ENCODE measurements at places on chromosomes 7 and 10.

DNA sequence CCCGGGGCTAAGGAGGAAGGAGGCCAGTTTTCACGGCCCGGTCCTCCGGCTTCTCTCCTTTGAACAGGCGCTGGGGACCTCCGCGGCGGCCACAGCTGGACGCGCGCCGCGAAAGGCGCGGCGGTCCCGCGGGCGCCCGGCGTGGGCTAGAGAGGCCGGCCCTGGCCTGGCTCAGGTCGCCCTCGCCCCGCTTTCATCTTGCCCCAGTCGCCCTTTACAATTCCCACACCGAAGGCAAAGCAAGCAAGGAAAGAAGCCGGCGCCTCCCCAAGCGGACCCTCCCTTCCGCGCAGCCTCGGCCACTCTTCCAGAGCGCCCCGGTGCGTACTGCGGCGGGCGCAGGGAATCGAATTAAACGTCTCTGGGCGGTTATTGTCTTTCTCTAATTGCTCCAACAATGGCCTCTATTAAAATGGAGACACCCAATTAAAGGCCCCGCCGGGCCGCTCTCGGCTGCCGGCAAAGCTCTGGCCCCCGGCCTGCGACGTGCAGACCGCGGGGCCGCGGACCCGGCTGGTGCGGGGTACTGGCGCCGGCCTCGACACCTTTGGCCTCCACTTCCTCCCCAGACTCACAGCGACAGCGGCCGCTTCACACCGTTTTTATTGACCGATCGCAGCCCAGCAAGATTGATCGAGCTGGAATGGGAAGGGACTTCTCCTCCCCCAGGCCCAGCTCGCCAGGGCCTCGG, 4.5 kb upstream of the GATA3 start:
- no peak overlapping the region for H3K27ac ChIP-seq
- peaks cover 32% of the 10 kb centered on the region for H3K4me1 ChIP-seq
- peaks cover 5% of the 10 kb centered on the region for H3K36me3 ChIP-seq

DNA sequence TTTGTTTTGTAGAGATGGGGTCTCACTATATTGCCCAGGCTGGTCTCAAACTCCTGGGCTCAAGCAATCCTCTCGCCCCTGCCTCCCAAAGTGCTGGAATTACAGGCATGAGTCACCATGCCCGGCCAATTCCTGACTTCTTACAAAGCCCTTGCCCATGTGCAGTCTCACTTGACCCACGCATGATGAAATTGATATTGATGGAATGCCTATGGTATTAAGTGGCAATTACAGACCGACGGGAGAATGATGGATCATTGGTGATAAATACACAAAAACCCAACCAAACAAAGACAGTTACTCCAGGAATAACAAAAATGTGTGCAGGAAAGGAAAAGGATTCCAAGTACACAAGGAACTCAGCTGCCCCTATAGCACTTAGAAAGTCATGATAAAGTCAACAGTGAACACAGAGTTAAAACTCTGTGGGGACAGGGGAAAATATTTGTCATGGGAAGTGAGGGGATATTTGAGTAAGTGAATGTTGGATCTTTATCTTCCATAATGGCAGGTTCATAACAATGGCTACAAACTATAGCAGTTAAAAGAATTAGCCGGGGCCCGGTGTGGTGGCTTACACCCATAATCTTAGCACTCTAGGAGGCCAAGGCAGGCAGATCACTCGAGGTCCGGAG, 21.6 kb downstream of the HIP1 start:
- H3K4me1 ChIP-seq = peaks cover 40% of the 10 kb centered on the region
- H3K36me3 ChIP-seq = peaks cover 3% of the 10 kb centered on the region
- peak; percentile 27 for DNase-seq
- H3K4me3 ChIP-seq = no peak overlapping the region

GRCh38 chr7:95157381-95157780, 167.0 kb downstream of the PON1 start:
- no peaks in the 10 kb centered on the region for H3K4me1 ChIP-seq
- H3K27me3 ChIP-seq = no peaks in the 10 kb centered on the region
- no peaks in the 10 kb centered on the region for H3K36me3 ChIP-seq
- DNase-seq = no peak
- no peak overlapping the region for H3K4me3 ChIP-seq

DNA sequence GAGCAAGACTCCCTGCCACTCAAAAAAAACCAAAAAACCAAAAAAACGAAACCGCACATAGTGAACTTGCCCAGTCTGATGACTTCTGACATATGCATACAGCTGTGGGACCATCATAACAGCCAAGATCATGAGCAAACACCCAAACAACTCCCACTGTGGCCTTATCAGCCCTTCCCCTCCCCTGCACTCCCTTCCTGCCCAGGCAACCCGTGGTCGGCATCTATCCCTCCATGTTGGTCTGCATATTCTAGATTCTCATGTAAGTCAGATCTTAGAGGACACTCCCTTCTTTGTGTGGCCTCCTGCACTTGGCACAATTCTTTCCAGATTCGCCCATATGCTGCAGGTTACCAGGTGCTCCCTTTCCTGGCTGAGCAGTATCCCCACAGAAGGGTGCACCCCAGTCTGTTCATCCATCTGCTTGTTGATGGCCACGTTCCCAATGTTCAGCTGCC, 72.8 kb downstream of the GNA12 start:
- no peak overlapping the region for H3K27ac ChIP-seq
- H3K27me3 ChIP-seq = no peaks in the 10 kb centered on the region
- peaks cover 28% of the 10 kb centered on the region for H3K36me3 ChIP-seq
- DNase-seq = no peak
- no peak overlapping the region for H3K4me3 ChIP-seq
- H3K4me1 ChIP-seq = peaks cover 9% of the 10 kb centered on the region

DNA sequence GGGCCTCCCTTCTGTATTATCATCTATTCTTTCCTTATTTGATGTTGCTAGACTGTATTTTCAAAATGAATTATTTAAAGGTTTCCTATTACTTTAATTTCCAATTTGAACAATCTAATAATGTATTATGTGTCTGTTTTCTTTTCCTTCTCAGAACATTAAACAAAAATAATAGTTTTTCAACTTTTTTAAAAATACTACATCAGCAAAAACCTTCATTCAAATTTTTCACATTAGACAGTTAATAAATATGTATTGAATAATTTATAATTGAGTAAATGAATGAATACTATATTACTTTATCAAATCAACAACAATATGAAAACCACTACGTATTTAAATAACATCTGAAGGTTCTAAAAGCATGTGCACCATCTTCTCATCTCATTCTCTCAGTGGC, 644.1 kb upstream of the SEMA3D start:
- H3K4me3 ChIP-seq = no peak overlapping the region
- no peaks in the 10 kb centered on the region for H3K36me3 ChIP-seq
- no peak for DNase-seq
- H3K27me3 ChIP-seq = no peaks in the 10 kb centered on the region
- peaks cover 10% of the 10 kb centered on the region for H3K4me1 ChIP-seq

DNA sequence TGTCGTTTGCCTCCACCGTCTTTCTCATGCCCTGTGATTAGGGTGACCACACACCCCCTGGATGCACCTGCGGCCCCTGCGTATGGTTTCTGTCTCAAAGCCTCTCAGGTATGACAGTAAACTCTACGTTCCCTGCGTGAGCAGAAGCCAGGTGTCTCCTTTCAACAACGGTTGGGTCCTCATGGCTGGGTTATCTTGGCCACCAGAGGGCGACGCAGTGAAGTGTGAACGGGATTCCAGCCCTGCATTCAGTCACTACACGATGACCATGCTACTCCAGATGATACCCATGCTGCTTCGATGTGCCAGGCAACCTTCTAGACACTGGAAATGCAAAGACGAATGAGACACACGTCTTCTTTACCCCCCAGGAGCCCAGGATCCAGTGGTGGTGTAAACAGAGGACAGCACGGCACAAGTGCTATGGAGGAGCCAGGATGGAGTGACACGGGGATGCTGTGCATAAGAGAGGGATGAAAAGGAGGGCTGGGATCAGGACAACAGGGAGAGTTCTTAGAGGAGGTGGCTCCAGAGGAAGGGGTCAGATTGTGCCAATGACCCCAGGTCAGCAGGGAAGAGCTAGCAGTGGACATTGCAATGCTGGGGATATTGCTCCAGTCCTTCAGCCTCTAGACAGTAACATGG, 228.1 kb upstream of the PFKP start:
- DNase-seq = no peak
- H3K27ac ChIP-seq = no peak overlapping the region
- H3K4me1 ChIP-seq = peaks cover 28% of the 10 kb centered on the region

- no peaks in the 10 kb centered on the region for H3K36me3 ChIP-seq
- no peak overlapping the region for H3K27ac ChIP-seq
- DNase-seq = no peak
- H3K27me3 ChIP-seq = peaks cover 47% of the 10 kb centered on the region
- no peak overlapping the region for H3K4me3 ChIP-seq
- no peaks in the 10 kb centered on the region for H3K4me1 ChIP-seq
Observed at GRCh38 chr7:142808802-142809583, 38.2 kb downstream of the PRSS2 start.

GRCh38 chr10:530717-531116, 158.8 kb downstream of the DIP2C start:
- peaks cover 17% of the 10 kb centered on the region for H3K4me1 ChIP-seq
- peak; percentile 75 for DNase-seq
- H3K36me3 ChIP-seq = no peaks in the 10 kb centered on the region
- no peaks in the 10 kb centered on the region for H3K27me3 ChIP-seq
- H3K4me3 ChIP-seq = no peak overlapping the region

DNA sequence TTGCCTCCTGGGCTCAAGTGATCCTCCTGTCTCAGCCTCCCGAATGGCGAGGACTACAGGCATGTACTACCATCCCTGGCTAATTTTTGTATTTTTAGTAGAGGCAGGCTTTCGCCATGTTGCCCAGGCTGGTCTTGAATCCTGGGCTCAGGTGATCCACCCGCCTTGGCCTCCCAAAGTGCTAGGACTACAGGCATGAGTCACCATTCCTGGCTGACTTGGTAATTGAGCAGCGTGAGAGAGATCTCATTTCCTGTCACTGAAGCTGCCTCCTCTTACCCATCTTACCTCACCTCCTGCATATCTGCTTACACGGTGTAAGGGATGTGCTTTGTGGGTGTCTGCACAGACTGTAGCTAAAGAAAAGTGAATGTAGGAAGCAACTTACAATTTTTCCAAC, 9.7 kb downstream of the IFIT3 start:
- peaks cover 22% of the 10 kb centered on the region for H3K4me1 ChIP-seq
- DNase-seq = no peak
- no peaks in the 10 kb centered on the region for H3K27me3 ChIP-seq
- H3K27ac ChIP-seq = no peak overlapping the region

DNA sequence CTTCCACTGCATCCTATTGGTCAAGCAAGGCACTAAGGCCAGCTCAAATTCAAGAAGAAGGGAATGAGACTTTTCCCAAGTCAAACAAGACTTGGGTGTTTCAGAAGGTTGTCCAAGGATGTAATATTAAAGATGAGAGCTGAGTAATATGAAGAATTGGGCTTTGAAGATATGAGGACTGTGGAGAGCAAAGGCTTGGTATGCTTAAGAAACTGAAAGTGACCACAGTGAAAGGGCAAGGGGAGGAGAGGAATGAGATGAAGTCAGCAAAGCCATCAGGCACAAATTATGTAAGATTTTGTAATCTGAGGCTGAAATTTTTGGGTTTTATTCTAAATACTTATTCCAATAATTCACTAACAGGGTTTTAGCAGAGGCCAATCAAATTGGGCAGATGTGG, 38.6 kb upstream of the NPY start:
- H3K27ac ChIP-seq = no peak overlapping the region
- no peak for DNase-seq
- no peaks in the 10 kb centered on the region for H3K4me1 ChIP-seq

GRCh38 chr7:43843296-43843695, 26.0 kb downstream of the MRPS24 start:
- H3K27me3 ChIP-seq = peaks cover 2% of the 10 kb centered on the region
- H3K4me1 ChIP-seq = peaks cover 7% of the 10 kb centered on the region
- H3K36me3 ChIP-seq = no peaks in the 10 kb centered on the region
- no peak overlapping the region for H3K27ac ChIP-seq
- no peak overlapping the region for H3K4me3 ChIP-seq

DNA sequence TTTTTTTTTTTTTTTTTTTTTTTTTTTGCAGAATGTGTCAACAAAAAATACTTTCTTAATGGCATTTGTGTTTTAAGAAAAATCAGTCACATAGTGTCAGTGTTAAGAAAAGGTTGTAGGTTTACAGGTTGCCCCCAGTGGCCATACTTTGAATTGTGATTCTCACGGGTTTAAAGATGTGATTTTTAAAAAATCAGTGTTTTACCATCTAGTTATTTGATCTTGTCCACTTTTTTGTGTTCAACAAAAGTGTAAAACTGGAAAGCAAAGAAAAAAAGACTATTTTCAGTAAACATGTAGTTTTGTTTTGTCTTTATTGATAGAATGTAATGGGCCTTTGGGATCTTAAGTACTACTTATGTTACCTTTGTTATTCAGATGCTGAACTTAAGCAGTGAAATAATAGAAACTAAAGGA, 25.7 kb downstream of the SUV39H2 start:
- H3K36me3 ChIP-seq = peaks cover 19% of the 10 kb centered on the region
- H3K27ac ChIP-seq = no peak overlapping the region
- no peak for DNase-seq
- H3K27me3 ChIP-seq = no peaks in the 10 kb centered on the region
- H3K4me1 ChIP-seq = no peaks in the 10 kb centered on the region
- H3K4me3 ChIP-seq = no peak overlapping the region

DNA sequence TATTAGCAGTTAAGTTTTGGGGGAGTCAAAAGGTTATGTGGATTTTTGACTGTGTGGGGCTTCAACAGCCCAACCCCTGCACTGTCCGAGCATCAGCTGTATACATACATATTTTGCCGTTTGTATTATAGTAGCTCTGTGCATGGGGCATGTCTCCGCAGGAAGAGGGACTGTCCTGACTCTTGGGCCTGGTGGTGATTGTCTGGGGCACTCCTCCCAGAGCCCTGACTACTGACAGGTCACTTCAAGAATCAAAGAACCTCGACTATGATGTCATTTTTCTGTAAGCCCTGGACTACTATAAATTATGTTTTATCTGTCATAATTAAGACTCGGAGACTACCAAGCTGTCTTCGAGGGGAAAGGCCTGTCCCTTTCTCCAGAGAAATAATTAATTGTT, 51.8 kb downstream of the MGMT start:
- H3K4me3 ChIP-seq = no peak overlapping the region
- no peak overlapping the region for H3K27ac ChIP-seq
- no peaks in the 10 kb centered on the region for H3K36me3 ChIP-seq
- DNase-seq = no peak
- no peaks in the 10 kb centered on the region for H3K4me1 ChIP-seq

DNA sequence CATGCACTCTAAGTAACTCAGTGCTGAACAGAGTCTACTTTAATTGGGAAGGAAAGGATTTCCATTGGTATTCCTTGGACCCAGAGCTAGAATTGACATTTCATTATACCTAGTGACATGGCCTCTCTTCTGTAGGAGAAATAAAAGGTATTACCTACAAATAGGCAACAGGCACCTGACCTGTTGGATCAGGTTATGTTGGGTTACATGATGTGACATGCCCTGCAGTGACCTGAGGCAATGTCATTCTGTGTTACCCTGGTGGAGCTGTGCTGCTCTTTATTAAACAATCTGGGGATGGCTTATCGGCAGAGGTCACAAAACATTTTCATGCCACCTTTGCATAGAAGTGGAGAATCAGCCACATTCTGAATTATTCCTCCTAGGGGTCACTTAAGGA, 427.7 kb downstream of the MDFIC start:
- no peak for DNase-seq
- H3K36me3 ChIP-seq = no peaks in the 10 kb centered on the region
- H3K4me3 ChIP-seq = no peak overlapping the region
- H3K27me3 ChIP-seq = no peaks in the 10 kb centered on the region
- no peak overlapping the region for H3K27ac ChIP-seq

Measured in chondrocyte (in vitro differentiated cells).